ENCODE measurements at places on chromosomes 4 and X. TPM values are rescaled to one million over a fixed set of nuclear protein-coding genes. Genes with fewer than 3 reads are reported as not detected.

DNA sequence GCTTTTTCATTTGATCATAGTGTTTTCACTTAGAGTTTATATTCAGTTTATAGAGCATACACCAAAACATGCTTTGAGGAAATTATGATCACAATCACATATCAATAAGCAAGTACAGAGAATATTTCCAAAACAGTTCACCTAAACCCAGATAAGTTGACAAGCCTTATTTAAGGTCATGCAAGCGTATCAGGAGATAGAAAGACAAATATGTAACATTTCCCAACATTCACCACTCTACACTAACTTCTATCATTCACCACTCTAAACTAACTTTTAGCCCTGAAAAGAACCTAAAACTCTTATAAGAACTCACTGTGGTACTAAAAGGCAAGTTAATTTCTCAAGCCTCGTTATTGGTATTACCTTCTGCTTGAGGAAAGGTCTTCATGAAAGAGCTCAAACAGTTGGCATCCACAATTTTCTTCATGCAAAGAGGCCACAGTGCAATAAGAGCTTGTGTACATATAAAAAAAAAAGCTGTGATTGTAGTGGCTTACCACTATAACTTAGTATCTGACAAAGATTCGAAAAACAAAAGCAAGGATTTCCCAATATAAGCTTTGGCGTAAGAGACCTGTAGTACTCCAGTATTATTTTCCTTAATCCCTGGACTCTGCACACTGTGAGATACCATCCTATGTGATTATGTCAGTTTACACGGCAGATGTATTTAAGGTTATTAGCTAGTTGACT is 903.3 kb downstream of the STIM2 start:
- no peak for DNase-seq

The LINC00632 gene
- total RNA-seq = 8.0 TPM

DNA sequence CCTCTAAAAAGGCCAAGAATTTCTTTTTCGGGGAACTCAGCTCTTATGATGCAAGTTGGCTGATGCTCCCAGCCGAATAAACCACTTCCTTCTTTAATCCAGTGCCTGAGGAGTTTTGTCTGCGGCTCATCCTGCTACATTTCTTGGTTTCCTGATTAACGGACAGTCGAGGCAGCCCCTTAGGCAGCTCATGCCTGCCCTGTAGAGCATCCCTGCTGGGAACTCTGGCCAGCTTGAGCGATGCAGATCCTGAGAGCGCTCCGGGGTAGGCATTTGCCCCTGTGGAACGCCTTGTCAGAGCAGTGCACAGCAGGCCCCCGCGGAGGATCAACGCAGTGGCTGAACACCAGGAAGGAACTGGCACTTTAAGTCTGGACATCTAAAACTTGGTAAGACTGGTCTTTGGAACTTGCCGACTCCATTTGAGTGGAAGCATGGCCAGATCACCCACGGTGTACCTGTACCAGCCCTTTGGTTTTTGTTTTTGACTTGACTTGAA is 3.1 kb downstream of the CT45A10 start:
- DNase-seq = no peak

GRCh38 chr4:109560687-109561461 is 828 bp downstream of the MCUB start:
- DNase-seq = peak; percentile 70

- DNase-seq = no peak
Observed at GRCh38 chrX:54419559-54420302, 20.5 kb upstream of the TSR2 start.

GRCh38 chr4:74755486-74755885 is 38.8 kb downstream of the BTC start:
- no peak for DNase-seq

The MAGEB10 gene
- total RNA-seq = not detected

The GAGE12E gene
- not detected for total RNA-seq

The USP27X gene
- total RNA-seq = 2.4 TPM

The TEX13B gene
- total RNA-seq = not detected

Measured in activated CD4-positive, alpha-beta T cell treated with anti-CD3 and anti-CD28 coated beads, Interleukin-2, amount 10 ng/mL, durations not matched to agents 7 days and 5 days (primary cell).